ENCODE measurements at places on chromosomes 5 and 9. TPM values are rescaled to one million over a fixed set of nuclear protein-coding genes. Genes with fewer than 3 reads are reported as not detected.
A peak's percentile ranks its signal among the peaks of the same experiment; 100 is the strongest.

GRCh38 chr5:131634666-131634995, 398 bp downstream of the RAPGEF6 start:
- no peak for DNase-seq

- DNase-seq: no peak
Observed at GRCh38 chr5:126182971-126183695, 240.1 kb upstream of the GRAMD2B start.

Gene SMIM33
- not detected for polyA plus RNA-seq

DNA sequence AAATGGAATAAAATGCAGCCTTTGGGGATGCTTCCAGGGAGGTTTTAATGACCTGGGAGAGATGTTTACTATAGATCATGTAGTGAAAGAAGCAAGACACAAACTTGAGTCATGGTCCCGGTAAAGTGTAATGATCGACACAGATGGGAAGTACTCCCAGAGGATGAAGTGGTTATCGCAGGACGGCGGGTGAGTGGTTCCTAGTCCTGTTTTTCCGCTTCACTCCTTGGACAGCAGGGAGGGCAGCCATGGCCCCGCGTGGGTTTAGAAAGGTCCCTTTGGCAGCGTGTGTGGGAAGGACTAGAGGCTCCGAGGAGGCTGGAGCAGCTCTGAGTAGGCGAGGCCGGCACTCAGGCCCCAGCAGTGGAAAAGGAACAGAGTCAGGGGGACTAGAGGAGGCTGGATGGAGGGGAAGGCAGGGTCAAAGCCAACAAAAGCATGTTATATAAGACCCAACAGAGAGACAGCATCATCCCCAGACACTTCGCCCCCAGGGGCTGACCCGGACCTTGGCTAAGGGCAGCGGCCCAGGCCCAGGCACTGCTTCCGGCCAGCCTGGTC, 49.2 kb upstream of the STXBP1 start:
- no peak for DNase-seq

Gene SIT1
- 2.3 TPM for polyA plus RNA-seq

- DNase-seq: no peak
Observed at GRCh38 chr5:116415182-116415581, 159.4 kb downstream of the SEMA6A start.

GRCh38 chr5:177368869-177369644, 11.3 kb downstream of the RGS14 start:
- DNase-seq: no peak

GRCh38 chr9:136373300-136374182, at the start of gene CARD9:
Gene CARD9, minus strand, starts transcription at chr9:136373669. Its CDS starts 1,591 bp downstream, at chr9:136372078.
- no peak for DNase-seq

DNA sequence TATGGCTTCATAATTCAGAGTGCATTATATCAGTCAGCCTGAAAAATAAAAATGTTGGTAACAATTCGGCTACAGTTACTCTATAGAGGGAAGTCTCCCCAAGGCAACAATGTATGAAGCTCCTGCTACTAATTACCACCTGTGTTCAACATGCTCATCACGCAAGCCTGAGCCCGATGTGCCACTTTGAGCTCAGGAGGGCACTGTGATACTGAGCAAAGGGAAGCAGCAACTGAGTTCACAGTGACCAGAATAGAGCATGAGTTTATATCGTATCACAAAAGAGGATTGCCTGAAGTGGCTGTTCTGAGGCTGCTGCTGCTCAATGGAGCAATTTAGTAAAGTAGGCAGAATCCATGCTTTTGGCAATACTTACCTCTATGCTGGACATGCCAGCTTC, 202.0 kb upstream of the HAPLN1 start:
- no peak for DNase-seq

Gene IPPK
- 9.2 TPM for polyA plus RNA-seq

- DNase-seq: peak; percentile 79
Observed at GRCh38 chr5:82466986-82467561, 188.9 kb upstream of the RPS23 start.

GRCh38 chr9:121107029-121107428, 32.3 kb downstream of the CNTRL start:
- no peak for DNase-seq

- DNase-seq: peak; percentile 85
Observed at GRCh38 chr9:127133739-127134167, 11.3 kb upstream of the ANGPTL2 start.

Gene HTR4
- polyA plus RNA-seq: not detected

GRCh38 chr5:133469252-133469651, 143.1 kb downstream of the FSTL4 start:
- no peak for DNase-seq

Gene CDC25C
- 1.9 TPM for polyA plus RNA-seq

GRCh38 chr9:1532171-1532570, 482.0 kb downstream of the DMRT2 start:
- peak; percentile 69 for DNase-seq

- DNase-seq: peak; percentile 51
Observed at GRCh38 chr5:108642170-108642906, 105.4 kb upstream of the FER start.

DNA sequence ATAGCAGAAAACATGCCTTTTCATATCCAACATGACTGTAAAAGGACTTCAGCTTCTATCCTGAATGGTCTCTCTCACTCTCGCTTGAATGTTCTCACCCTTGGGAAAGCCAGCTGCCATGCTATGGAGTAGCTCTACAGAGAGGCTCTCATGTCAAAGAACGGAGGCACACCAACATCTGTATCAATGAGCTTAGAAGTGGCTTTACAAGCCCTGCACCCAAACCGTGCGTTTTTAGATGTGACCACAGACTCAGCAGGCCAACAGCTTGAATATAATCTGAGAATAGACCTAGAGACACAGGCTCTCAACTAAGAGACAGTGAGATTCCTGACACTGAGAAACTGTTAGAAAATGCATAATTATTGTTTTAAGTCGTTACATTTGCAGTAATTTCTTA, 1231.6 kb upstream of the CDH9 start:
- no peak for DNase-seq

DNA sequence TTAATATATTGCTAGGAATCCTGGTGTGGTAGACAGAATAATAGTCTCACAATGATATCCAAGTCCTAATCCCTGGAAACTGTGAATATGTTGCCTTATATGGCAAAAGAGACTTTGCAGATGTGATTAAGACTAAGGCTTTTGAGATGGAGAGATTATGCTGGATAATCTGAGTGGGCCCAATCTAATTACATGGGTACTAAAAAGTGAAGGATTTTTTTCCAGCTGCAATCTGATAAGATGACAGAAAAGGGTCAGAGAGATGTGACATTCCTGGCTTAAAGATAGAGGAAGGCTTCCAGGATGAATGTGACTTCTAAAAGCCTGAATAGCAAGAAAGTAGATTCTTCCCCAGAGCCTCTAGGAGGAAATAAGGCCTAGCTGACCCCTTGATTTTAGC, 80.7 kb upstream of the MPDZ start:
- no peak for DNase-seq

DNA sequence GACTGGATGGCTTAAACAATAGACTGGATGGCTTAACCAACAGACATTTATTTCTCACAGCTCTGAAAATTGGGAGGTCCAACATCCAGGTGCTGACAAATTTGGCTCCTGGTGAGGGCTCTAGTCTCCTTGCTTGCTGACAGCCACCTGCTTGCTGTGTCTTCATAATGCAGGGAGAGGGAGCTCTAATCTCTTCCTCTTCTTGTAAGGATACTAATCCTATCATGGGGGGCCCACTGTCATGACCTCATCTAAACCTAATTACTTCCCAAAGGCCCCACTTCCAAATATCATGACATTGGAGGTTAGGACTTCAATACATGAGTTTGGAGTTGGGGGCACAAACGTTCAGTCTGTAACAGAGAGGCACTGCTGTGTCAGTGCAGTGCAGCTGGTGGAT, 26.4 kb downstream of the FOXD1 start:
- DNase-seq: no peak

DNA sequence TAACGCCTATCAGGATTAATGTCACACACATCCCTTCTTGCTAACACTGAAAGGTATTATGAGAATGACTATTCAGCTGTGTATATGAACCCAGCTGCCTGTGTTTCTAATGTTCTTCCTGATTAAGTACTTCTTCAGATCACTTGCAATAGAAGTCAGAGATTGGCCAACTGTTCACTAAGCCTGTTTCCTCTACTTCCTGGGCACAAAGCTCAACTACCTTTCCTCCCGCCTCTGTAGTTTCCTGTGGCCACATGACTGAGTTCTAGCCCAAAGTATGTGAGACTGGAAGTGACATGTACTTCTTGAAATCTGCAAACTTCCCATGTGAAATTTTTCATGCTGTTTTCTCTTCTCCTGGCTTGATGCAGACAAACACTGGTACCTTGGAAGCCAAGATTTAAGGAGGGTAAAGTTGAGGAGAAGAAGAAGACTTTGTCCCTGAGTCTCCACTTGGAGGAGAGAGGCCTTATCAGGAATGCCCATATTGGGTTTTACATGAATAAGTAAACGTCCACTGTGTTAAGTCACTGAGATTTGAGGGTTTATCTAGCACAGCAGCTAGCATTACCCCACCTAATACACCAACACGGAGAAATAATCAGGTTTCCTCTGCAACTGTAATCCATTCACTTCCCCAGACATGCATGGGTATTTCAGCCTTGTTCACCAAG, 58.6 kb downstream of the SLIT3 start:
- DNase-seq: no peak

GRCh38 chr5:59683311-59683710, 210.2 kb downstream of the PDE4D start:
- DNase-seq: no peak

DNA sequence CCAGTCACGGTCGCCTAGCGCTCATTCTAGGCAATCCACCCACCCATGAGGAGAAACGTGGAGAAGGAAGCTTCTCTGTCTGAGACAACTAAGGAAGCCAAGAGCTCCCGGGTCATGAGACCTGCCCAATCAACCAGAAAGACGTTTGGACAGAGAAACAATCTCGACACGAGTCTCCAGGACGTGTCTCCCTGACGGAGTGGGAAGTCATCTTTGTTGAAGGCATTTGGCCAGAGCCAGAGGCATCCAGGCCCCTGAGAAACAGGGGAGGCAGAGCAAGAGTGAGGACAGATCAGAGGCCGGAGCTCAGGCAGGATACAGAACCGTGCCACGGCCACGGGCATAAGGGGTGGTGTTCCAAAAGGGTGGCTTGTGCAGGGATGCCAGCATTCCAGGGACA, 479.0 kb downstream of the SPATA31A7 start:
- no peak for DNase-seq

Gene C9orf50
- not detected for polyA plus RNA-seq

DNA sequence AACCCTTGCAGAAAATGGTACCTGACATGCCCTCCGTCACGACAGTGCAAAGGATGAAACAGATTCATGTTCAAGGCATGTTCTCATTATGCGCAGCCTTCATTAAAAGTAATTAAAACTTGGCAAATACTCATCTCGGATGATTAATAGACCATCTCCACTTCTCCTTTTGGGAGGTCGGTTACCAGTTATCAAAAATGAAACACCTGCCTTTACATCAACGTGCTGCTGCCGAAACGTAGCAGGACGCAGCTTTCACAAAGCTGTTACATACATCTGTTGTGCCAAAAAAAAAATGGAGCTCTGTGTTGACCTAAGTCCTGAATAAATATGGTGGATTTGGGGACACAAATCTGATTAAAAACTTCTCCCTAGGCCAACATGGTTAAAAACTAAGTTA, 75.7 kb downstream of the PTCH1 start:
- DNase-seq: no peak

Gene PPP3R2
- polyA plus RNA-seq: not detected

Gene SPATA31A3
- not detected for polyA plus RNA-seq

Gene ROPN1L
- not detected for polyA plus RNA-seq

- no peak for DNase-seq
Observed at GRCh38 chr5:143914756-143915155, 102.8 kb downstream of the HMHB1 start.

GRCh38 chr5:154620411-154620810, 134.8 kb upstream of the LARP1 start:
- DNase-seq: no peak

Gene ORM2
- not detected for polyA plus RNA-seq

- DNase-seq: peak; percentile 79
Observed at GRCh38 chr9:110895147-110895905, 142.9 kb downstream of the LPAR1 start.

GRCh38 chr5:81070571-81071255, 110.5 kb downstream of the RASGRF2 start:
- DNase-seq: no peak

- no peak for DNase-seq
Observed at GRCh38 chr9:14277761-14278160, 36.2 kb downstream of the NFIB start.

- no peak for DNase-seq
Observed at GRCh38 chr5:72268753-72269410, 51.2 kb downstream of the MRPS27 start.

GRCh38 chr9:124940521-124940893, 376 bp downstream of the GOLGA1 start:
- no peak for DNase-seq

- DNase-seq: no peak
Observed at GRCh38 chr5:142508591-142508990, 177.3 kb downstream of the FGF1 start.

All from muscle of arm (tissue), 14 donors.